ENCODE measurements at places on chromosomes 1 and 21.

DNA sequence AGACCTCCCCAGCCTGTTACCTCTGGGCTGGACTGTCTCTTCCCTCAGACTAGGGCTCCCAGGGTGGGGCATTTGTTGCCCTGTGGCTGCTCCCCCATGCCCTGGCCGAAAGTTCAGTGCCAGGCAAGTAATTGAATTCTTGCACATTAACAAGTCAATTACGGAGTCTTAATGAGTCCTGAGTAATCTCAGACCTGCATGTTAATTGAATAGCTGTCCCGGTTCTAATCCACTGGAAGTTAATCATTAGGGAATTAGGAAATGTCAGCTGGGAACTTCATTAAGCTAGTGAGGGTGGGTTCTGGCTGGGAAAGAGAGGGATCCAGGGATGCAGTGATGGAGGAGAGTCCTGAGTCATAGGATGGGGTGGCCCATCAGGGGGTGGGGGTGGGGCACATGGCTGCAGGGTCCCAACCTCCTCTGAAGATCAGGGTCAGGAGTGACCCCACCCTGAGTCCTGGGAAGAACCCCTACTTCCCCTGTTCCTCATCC lies 47.1 kb upstream of the CSF3R start:
- no peak for DNase-seq

- DNase-seq = peak; percentile 71
Observed at GRCh38 chr1:40143891-40144575, 17.2 kb upstream of the RLF start.

DNA sequence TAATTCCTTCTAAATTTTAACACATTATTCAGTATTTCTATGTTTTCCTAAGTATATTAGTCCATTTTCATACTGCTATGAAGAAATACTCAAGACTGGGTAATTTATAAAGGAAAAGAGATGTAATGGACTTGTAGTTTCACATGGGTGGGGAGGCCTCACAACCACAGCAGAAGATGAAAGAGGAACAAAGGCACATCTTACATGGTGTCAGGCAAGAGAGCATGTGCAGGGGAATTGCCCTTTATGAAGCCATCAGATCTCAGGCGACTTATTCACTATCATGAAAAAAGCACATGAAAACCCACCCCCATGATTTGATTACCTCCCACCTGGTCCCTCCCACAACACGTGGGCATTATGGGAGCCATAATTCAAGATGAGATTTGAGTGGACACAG lies 15.6 kb downstream of the GBP5 start:
- no peak for DNase-seq

- no peak for DNase-seq
Observed at GRCh38 chr1:14482784-14483450, 115.6 kb upstream of the KAZN start.
